Forelimb muscle (tissue), 1 donor: ENCODE measurements at places on chromosomes 16 and 17.

DNA sequence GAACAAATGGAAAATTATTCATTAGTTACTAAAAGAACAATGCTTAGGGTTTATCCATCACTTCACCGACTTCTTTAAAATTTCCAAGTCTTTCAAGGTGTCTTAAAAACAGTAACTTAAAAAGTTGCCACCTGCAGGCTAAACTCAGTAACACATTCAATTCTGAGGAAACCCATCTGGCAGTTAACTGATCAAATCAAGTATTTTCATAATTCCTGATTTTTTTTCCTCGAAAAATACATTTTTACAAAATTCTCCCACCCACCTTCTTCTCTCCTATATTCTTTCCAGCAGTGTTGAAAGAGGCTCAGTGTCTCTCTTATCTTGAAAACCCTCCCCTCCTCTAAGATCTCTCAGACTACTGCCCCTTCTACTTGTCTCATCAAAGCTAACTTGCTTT, 29.9 kb downstream of the PARN start:
- no peak for DNase-seq

DNA sequence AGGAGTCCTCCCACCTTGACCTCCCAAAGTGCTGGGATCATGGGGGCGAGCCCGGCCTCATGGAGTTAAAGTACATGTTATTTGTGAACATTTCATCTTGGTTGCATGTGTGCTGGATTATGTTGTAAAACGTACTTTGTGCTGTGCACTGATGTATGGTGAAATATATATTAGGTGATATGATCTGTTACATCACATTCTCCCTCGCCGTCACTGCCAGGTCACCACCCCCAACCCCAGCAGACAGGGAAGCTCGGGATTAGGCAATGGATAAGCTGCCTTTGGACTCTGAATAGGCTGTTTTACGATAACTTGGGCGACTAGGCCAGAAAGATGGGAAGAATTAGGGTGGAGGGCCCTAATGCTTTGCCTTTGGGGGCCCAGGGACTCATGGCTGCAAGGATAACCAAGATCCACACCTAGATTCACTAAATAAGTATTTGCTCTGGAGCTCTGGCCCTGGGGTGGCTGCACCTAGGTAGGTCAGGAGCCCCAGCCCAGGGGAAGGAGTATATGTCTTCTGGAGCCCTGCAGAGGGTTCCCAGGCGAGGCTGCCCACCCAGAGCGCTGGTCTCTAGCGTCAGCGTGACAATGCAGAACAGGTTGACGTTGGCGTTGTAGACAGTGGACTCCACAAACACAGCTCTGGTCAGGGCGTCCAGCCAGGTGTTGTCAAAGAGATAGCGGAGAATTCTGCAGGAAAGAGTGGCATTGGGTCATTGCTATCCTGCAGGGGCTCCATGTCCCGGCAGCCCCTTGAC, 27.1 kb upstream of the GCSH start:
- no peak for DNase-seq

DNA sequence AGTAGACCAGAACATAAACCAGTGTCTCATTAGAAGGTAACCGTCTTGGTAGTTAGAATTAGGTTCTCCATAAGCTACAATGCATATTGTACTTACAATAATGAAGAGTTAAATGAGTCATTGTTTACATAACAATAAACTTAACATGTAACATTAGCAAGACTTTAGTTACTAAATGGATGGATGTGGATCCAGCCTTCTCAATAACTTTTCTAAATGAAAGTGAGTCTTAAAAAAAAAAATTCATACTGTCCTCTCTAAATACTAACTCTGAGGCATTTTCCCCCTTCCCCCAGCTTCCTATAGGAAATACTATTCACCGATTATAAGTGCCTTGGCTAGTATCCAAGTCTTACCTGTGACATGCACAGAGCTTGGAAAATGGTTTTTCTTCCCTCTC, 155.3 kb downstream of the CYB561 start:
- no peak for DNase-seq

DNA sequence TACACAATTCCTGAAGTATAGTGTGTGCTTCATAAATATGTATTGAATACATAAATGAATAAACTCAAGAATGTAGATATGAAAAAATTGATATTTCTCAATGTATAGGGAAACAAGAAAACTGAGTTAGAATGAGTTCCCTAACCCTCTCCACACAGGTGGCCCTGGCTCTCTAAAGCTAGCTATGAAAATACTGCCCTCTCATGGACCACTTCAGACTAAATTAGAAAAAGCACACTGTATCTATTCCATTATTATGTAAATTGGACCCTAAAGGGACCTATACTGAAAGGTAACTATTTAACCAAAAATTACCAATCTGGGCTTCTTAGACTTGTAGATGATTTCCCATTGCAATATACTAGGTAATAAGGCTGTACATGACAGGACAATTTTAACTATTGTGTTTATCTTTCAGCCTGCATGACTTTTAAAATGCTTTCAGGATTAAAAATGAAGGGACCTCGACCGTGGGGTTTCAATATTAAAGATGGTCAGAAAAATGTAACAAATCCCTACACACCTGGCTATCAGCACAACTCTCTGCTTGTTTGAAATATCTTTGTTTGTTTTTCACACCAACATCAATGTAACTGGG, 672.5 kb upstream of the KIF2B start:
- no peak for DNase-seq

DNA sequence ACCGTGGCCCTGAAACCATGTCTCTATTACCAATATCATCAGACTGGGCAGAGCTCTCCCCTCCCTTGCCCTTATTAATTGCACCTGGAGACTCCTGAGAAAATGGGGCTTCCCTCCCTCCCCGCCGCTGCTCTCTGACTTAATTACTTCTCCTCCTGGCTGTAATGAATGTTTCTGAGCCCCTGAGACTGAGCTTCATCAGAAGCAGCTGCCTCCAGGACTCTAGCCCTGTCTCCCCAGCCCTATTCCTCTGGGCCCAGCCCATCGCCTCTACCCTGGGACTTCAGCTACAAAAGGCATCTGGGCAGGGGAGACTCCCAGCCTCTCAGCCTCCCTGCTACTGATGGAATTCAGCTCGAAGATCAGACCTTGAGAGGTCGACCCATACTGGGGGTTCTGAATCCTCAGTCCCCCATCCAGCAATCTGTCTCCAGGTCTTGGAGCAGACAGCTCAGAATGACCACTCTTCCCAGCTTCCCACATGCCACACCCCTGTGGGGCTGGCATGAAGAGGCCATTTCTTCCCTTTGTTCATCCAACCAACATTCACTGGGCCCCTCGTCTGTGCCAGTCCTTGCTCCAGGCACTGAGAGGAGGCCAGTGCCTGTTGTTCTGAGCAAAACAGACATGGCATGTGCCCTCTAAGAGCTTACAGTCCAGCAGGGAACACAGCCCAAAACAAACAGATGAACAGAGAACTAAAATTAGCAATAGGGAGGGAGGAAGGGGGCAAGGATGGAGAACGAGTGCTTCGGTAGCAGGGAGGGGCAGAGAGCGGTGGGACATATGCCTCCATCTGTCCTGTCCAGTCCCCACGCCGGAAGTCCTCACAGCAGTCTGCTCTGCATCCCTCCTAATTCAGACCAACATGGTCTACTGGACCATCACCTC, 17.0 kb upstream of the NAGS start:
- DNase-seq = no peak

DNA sequence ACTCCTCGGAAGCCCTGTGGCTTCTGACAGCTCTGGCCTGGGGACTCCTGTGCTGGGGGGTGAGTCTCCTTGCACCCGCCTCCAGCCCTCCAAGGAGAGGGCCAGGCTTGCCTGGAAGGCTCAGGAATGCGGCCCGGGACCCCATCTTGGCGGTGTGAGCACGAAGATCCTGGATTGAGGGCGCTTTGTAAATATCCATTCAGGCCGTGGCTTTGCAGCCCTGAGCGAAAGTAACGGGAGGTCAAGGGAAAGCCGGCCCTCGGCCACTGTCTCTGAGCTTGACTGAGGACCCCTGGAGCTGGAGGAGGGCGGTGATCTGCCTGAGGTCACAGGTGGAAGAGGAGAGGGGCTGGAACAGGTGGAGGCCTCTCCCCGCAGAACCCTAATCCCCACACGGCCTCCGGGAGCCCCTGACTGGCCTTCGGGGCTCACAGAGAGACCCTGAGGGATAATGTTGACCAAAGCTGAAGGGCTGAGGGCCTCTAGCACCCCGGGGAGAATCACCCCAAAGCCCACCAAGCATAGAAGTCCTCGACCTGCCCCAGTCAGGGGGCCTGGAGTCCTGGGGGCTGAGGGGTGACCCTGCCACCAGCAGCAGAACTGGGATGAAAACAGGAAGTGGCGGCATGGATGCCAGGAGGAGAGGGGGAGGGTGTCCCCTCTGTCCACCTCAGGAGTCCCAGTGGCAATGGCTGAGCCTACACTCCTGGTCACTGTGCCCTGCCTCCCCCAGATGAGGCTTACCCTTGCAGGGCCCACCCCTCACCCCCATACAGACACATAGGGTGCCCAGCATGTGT, 8.3 kb upstream of the RASD1 start:
- no peak for DNase-seq

DNA sequence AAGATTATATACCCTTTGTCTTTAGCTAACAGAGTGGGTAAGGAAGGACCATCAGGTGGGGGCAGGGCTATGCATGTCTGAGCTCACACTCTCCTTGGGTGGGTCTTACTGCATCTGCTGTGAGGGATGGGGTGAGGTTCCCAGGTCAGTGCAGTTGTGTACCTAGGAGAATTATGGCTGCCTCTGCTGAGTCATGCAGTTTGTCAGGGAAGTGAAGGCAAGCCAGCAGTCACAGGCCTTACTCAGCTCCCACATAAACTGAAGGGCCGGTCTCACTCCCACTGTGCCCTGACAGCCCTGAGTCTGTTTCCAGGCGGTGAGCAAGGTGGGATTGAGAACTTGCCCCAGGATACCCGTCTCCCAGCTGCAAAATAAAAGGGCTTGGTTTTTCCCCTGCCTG, 328.6 kb downstream of the MAP2K6 start:
- no peak for DNase-seq
